ENCODE measurements at places on chromosomes 16 and 17. TPM values are rescaled to one million over a fixed set of nuclear protein-coding genes. Genes with fewer than 3 reads are reported as not detected.

- no peak for DNase-seq
Measured at GRCh38 chr17:5665164-5665563, 80.9 kb upstream of the NLRP1 start.

GRCh38 chr16:22900863-22901262, 86.9 kb downstream of the HS3ST2 start:
- DNase-seq, result no peak

DNA sequence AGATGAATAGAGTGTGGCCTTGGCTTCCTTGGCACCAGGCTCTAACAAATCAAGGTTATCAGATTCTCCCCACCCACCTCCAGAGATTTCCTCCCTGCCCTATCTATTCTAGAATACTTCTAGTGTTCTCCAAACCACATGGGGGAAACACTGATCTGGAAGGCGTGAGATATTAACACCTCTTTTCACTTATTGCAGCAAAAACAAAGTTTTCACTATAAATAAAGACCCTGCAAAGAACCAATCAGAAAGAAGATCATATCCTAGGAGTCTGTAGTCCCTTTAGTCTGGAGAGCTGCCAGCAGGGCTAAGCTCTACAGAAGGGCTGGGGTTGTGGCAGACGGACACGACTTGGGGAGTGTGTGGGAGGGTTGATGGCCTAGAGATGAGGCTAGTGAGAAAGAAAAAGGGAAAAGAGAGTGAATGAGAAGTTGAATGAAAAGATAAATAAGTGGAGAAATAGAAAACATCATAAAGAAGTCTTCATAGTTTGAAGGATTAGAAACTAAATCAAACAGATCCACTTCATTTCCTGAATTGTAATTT, 8.6 kb upstream of the SKAP1 start:
- DNase-seq, result no peak

- peak; percentile 47 for DNase-seq
Measured at GRCh38 chr17:41777574-41778188, 8.8 kb downstream of the JUP start.

DNA sequence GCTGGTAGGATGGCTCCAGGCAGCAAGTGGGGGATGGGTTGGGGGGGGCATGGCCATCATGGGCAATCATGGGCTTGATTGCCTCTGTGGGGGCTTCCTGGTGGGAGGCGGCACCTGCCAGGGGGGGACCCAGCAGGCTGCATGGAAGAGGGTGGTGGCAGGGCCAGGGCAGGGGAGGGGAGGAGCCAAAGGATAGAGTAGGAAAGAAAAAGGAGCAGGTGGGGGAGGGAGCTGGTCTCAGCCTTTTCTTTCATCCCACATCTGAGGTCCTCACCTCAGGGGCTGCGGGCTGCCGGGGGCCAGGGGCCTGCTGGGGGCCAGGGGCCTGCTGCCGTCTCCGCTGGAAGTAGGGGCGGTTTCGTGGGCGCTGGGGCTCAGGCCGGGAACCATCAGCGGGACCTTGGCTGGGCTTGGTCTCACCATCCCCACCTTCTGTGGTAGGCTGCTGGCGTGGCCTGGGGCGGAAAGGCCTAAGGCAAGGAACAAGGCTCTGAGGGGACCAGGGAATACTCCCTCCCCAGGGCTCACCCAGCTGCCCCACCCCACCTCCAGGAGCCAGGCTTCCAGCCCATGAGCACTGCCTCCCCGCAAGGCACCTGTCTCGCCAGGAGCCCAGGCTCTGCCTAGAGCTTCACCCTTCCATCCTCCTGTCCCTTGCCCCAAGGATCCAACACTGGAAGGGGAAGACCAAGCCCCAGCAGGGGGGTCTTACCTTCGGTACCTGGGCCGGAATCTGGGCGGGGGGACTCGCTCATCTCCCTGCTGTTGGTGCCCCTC, 5.0 kb downstream of the YBX2 start:
- DNase-seq, result no peak

DNA sequence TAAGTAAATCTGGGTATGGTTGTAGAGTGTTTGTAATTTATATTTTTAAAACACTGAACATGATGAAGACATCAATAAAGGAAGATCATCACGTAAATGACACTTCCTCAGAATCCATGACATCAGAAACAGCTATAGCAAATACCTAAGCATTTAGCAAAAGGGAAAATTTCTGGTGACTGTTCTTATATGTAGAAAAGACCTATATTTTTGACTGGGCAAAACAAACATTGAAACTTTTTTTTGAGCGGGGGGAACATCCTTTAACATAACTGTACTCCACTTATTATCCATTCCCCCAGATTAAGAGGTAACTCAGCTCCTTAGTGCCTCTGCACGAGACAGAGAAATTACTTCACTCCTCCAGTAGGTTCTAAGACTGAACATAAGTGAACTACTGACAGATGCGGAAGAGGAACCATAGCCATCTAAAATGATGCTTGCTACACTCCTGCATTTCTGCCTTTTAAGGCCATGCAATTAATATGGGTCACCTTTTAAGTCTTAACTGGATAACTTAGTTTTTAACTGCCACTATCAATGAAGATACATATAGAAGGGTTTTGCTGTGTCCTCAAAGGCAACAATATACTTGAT, 9.4 kb downstream of the CRYBA1 start:
- DNase-seq, result no peak

GRCh38 chr17:11388054-11388453, 147.0 kb downstream of the SHISA6 start:
- DNase-seq, result no peak

- DNase-seq, result no peak
Measured at GRCh38 chr17:60354223-60354622, 37.7 kb downstream of the USP32 start.

DNA sequence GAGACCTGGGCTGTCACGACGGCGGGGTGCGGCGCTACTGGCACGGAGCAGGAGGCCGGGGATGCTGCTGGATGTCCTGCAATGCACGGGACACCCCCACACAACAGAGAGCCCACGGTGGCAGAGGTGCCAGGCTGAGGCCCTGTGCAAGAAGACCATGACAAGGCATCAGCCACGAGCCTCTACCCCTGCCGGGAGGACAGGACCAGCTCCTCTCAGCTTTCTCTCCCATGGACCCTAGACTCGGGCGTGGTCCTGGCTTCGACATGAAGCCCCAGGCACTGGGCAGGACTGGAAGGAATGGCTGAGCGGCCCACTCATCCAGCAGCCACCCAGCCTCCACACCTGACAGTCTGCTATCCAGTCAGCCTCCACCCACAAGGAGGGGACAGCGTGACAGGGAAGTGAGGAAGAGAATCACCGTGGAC, 25.6 kb downstream of the SLC7A5 start:
- no peak for DNase-seq

- no peak for DNase-seq
Measured at GRCh38 chr17:7775051-7775450, 57.5 kb downstream of the DNAH2 start.

DNA sequence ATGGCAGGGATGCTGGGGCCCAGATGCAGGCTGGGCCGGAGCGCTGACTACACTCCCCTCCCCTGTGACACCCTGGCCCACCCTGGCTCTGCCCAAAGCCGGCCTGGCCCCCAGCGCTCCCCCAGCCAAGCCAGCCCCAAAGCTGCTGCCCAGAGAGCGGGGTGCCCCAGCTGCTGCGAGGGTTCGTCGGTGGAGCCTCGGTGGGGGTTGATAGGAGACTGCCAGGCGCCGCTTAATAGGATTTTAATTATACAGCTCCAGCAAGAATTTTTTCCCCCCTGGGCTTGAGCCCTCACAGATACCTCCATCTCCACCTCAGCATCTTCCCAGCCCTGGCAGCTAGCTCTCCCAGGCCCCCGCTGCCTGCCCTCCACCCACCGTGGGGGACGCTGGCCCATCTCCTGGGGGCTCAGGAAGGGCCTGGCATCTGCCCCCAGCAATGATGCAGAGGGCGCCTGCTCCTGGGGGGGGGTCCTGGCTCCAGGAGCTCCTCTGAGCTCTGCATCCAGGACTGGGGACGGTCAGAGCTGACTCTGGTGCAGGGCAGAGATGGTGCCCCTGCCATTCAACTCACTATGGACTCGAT, 36.8 kb upstream of the DLX4 start:
- DNase-seq, result no peak

MYH8 gene
- total RNA-seq, result under 0.01 TPM

MAZ gene
- 373 TPM for total RNA-seq

NLGN2 gene
- 8.2 TPM for total RNA-seq

PTX4 gene
- not detected for total RNA-seq

RSKR gene
- total RNA-seq, result 11.8 TPM
